ENCODE measurements at places on chromosomes 7 and 10. TPM values are rescaled to one million over a fixed set of nuclear protein-coding genes. Genes with fewer than 3 reads are reported as not detected.

TAS2R5 gene
- total RNA-seq: not detected

- DNase-seq: no peak
These were observed 50.9 kb downstream of the DGKB start for GRCh38 chr7:14851610-14852009.

GRCh38 chr10:60944058-60944909 lies at the start of gene RHOBTB1:
Gene RHOBTB1 (minus strand): TSS chr10:60944185. CDS start chr10:60911542, 32,643 bp downstream.
- DNase-seq: peak; percentile 41

DNA sequence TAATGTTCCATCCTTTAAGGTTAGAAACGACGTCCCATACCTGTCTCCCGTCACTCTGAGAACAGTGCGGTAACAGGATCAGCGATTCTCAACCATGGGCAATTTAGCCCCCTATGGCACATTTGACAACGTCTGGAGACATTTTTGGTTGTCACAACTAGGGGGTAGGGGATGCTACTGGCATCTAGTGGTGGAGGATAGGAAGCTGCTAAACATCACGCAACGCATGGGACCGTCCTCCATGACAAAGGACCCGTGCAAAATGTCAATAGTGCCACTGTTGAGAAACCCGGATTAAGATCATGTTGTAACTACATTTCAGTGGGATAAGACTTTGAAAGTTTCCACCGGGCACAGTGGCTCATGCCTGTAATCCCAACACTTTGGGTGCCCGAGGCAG lies 5.0 kb upstream of the PAXIP1 start:
- peak; percentile 70 for DNase-seq

DNA sequence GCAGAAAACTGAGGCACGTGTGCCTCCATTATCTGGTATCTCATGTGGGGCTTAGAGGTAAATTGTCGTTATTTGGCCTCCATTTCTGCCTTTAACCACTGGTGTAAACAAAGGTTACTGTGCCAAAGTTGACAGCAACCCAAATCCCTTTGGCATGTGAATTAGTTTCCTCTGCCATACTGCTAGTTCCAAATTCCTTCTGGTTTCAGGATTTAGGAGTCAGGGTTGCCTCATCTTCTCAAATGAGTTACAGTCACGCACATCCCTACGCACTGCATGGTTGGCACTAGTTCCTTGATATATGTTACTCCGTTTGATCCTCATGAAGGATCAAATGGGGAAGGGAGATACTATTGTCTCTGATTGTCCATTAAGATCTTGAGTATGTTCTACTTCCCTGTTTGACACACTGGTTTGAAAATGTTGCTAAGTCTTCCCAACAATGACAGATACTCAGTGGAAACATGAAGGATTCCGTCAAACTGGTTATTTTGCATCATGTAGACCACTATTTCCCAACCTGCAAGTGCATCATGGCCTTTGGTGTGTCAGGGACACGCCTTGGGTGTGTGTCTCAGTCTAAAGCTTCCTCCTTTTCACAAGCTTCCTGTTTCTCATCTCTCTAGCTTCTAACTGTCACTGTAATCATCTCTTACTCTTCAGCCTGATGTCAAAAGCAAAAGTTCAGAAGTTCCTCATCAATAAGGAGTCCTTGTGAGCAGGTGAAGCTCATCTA lies at the start of gene LIPN:
Gene LIPN, plus strand, starts transcription at position 655 of the 736 bp plus-strand sequence. CDS start 1,386 bp downstream, outside the sequence.
- DNase-seq: no peak

ABHD11 gene
- 41.1 TPM for total RNA-seq

DNA sequence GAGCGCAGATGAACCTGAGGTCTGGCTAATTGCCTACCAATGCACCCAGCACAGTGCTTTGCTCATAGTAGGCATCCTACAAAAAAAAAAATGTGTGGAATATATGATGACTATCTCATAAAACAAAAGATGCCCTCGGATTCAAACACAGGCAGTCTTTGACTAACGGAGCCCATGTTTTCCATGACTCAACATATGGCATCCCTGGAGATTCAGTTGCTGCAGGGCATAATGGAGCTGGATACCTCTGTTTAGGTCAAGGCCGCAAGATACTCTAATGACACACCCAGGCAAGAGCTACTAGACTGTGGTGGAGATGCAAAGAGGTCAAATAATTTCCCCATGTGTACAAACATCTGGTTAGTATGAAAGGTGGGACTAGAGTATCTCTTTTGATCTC lies 16.3 kb downstream of the CUBN start:
- no peak for DNase-seq

DNA sequence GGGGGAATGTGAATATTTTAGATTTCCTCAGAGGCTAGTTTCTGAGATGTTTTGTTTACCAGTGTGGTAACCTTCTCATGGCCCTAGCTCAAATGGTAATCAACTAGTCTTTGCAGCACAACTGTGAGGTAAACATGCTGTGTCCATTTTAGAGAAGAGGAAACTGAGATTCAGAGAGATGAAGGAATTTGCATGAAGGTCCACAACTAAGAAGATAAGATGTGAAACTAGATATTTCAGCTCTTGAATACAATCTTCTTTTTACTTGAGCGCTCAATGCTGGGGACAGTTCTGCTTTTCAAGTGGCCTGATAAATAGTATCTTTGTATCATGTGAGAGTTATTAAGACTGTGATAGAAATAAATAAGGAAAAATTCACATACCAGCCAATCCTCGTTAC lies 245.4 kb downstream of the AUTS2 start:
- DNase-seq: no peak

DNA sequence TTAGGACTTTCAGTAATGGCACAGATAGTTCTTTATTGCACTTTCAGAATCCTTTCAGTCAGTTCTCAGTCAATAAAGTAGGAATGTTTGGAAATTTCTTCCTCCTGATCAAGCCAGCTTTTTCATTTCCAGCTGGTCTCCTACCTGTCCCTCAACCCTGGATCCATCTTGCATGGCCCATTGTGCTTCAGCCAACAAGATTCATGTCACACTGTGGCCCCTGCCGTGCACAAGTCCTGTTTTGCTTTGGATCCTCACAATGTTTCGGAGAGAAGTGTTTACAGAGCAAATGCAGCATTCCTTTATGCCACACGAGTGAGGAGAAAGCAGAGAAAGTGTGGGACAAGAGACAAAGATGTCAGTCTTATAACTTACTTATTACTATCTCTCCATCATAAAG lies 1694.7 kb upstream of the LRRTM3 start:
- DNase-seq: no peak

DNA sequence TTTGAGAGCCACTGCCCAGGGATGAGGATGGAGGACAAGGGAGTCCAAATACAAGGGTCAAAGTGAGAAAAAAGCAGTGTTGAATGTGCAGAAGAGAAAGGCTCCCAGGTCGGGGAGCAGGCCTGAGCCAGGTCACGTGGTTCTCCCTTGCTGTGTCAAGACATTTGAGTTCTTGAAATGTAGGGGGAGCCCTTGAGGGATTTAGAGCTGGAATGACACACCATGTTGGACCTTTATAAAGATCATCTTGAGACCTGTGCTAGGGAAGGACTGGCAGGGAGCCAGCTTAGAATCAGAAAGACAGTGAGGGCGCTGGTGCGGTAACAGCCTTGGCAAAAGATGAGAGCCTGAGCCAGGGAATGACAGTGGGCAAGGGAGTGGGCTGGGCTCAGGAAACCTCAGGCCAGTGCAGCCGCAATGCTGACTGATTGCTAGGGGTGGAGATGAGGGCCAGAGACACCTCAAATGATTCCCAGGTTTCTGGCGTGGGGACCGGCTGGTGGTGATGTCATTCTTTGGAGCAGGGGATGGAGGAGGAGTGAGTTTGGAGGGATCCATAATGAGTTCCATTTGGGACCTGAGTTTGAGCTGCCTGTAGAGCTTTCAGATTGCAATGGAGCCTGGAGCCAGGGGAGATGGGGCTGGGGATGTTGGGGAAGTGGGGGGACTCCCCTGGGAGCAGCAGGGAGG lies 120.1 kb downstream of the PTPN20 start:
- DNase-seq: peak; percentile 13

DNA sequence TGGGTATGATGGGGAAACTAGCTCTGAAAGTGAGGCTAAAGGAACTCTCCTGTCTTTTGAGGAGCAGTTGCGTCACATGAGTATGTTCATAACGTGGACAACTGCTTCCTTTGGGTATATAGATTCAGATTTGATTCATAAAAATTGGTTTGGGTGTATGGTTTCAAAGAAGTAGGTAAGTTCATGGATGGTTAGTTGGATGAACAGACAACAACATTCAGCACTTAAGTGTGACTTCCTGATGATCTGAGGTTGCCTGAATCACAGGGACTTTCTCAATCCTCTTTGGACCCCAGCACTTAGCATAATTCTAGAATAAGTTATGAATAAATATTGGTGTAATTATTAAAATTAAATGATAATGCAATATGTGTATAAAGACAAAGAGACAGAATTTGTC lies 43.4 kb downstream of the MACC1 start:
- no peak for DNase-seq

GRCh38 chr7:94067506-94067905 lies 63.4 kb upstream of the BET1 start:
- no peak for DNase-seq

GRCh38 chr7:3989723-3990122 lies 688.7 kb downstream of the SDK1 start:
- no peak for DNase-seq

MINDY4 gene
- 7.5 TPM for total RNA-seq

DNA sequence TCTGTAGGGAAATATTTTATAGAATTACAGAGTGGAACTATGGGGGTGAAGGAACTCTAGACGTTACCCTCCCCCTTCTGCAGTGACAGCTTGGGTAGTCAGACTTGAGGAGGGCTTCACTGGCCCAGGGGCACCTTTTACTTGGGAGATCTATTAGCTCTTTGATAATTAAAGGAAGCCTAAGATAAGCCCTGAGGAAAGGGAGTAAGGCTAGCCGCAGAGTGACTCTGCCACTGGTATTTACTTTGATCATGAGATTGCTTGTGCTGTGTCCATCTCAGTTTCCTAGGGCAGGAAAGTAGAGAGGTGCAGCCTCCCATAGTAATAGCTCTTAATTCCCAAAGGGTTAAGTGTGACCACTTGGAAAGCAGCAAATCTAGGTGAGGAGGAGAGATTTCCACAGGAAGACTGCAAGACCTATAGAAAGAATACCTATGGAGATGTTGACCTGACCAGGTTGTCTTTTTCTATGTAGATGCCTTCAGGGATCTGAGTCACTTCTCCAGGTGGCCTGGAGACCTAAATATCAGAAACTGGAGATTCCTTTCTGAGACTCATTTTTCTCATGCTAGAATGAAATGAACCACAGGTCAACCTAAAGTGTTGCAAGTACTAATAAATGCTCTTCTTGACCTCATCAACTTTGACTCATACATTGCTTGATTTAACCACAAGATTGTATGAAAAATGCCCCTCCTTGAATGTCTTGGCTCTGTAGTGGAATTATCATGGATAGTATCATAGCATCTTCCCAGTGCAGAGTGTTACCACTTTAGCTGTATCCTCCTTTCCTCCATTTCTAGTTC lies 447.3 kb upstream of the GHITM start:
- DNase-seq: no peak

ADARB2 gene
- not detected for total RNA-seq

DNA sequence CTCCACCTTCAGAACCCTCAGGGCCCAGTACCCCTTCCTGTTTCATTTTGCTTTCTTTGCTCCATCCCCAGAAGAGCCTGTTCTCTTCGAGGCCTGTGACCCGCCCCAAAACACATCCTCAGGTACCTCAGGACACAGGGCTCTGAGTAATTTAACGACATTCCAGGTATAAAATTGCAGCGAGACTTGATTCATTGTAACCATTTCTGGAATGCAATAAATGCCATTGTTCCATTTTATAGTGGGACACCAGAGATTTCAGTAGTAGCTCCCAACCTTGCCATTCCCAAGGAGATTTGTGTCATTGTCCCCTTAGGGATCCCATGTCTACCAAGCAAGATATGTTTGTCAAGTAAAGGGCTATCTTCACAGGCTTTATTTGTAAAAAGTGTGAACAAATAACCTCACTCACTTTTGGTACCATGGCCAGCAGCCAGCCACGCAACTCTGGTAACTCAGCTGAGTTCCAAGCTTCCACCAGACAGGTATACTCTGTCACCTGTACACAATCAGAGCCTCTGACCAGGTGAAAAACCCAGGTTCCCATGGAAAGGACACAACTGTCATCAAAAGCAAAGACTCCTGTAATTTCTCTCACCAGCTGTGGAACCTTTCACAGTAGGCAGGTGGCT lies 441.3 kb downstream of the PLXNA4 start:
- DNase-seq: no peak

GRCh38 chr10:50469778-50470193 lies 154.0 kb downstream of the SGMS1 start:
- no peak for DNase-seq

MICU1 gene
- total RNA-seq: 57.0 TPM

PCBD1 gene
- total RNA-seq: 115 TPM

PKD2L1 gene
- total RNA-seq: not detected

DNA sequence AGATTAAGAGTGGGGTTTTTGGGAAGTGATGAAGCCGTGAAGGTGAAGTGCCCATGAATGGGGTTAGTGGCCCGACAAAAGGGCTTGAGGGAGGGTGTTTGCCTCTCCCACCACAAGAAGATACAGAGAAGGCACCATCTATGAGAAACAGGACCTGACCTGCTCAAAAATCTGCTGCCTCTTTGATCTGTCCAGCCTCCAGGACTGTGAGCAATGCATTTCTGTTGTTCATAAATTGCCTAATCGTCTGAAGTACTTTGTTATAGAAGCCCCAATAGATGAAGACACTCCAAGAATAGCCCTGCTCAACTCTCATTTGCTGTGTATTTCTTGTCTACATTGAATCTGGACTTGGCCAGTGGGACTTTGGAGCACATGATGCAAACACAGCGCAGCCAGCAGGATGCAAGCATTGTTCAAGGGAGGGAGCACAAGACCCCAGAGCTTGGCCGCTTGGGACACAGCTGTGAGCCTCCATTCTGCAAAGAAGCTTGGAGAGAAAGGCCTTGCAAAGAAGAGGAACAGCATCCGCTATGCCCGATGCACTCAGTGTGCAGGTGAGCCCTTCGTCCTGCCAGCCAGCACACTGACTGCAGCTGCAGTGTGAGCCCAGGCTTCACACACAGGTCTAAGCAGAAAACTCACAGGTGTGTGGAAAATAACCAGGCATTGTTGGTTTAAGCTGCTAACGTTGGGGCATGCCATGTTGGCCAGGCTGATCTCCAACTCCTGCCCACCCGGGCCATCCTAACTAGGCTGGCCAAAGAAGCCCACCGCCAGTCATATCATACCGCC lies 73.2 kb upstream of the KLF6 start:
- DNase-seq: no peak

PNPLA8 gene
- 13.0 TPM for total RNA-seq

- no peak for DNase-seq
These were observed 228.1 kb downstream of the NEBL start for GRCh38 chr10:20668985-20669384.

DNA sequence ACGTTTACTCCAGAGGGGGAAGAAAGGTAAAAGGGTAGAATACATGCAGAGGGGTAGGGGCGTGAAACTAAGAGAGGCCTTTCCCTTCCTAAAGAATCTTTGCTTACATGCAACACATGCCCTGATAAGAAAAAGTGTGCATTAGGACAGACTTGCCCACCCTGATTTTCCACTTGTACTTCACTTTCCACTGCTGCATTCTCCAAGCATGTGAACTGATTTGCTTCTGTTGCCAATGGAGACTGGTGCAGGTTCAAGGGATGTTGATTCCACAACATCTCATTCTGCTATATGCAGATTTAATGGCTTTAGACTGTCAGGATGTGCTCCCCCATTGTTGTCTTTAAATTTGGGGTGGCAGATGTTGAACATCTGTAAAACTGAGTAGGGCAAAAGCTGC lies 237.5 kb upstream of the TCF7L2 start:
- DNase-seq: no peak

GRCh38 chr10:34254596-34254995 lies 560.5 kb downstream of the PARD3 start:
- DNase-seq: no peak

Data from G401 (cell line).